ENCODE measurements at places on chromosomes 12 and 14.

DNA sequence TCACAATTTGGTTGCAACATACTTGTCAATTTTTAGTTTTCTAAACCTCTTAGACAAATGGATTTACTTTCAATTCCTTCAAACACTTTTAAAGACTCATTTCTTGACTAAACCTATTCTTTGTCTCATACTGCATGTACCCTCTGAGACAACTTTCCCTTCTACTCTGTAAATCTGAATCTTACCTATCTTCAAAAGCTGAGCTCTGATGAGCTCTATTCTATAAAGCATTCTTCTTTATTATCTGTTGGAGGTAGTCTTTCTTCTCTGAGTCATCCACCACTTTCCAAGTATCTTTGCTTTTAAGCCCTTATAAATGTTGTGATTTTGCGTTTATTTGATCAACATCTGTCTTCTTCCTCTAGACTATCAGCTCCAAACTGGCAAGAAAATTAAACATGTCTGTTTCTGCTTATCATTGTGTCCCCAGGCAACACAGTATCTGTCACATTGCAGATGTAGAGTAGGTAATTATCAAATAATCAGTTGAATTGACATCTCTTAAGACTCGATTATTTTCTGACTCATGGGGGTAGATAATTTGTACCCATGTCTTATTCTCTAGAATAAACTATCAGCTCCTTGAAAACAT is 265.6 kb upstream of the FAR2 start:
- DNase-seq: no peak

GRCh38 chr12:100105661-100106060 is 37.0 kb downstream of the BLTP3B start:
- no peak for DNase-seq

GRCh38 chr14:32813401-32813800 is 125.3 kb upstream of the NPAS3 start:
- peak; percentile 30 for DNase-seq

GRCh38 chr12:92030618-92031017 is 115.0 kb downstream of the BTG1 start:
- no peak for DNase-seq

DNA sequence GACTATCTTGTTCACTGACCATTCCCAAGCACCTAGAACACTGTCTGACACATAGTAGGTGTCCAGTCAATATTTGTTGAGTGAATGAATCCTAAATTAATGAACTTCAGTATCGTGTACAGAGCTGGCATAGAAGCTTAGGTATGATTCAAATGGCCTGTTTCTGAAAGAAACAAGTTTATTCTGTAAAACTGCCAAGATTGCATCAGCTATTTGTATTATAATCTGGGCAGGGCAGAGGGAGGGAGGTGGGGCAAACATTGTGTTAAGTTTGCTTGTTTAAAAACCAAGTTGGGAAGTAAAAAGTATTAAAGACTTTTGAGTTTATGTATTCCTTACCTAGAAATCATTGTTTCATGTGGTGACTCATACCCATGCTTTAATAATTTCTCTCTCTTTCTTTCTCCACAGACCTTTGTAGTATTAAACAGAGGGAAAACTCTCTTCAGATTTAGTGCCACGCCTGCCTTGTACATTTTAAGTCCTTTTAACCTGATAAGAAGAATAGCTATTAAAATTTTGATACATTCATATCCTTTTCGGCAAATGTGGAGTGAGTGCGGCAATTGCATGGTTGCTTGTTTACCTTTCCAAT is 92.8 kb downstream of the SCN8A start:
- DNase-seq: no peak

DNA sequence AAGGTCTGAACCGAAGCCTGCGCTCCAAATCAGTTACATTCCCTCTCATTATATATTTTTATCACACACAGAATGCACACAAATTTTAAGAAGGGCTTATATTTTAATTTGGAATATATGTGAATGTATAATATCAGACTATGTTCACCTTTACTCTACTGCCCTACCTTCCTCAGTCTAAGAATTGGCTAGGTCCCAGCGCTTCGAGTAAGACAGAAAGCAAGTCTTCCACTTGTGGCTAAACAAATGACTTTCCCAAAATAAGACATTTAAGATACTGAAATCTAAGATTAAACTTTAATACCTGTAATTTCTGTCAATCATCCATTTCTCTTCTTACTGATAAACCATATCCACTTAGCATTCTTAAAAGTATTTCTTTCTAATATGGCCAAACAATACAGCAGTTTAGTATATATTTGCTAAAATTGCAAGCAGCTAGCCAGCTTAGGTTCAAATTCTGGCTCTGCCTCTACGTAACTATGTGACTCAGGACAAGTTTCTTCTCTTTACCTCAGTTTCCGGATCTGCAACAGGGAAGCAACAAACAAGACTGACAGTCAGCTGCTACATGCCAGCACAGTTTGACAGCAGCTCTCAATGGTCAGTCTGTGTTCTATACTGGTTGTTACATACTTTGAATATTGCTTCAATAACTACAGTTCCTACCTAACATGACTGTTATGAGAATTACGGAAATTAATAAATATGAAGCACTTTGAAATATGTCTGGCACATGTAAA is 2.0 kb downstream of the INTS13 start:
- DNase-seq: no peak

DNA sequence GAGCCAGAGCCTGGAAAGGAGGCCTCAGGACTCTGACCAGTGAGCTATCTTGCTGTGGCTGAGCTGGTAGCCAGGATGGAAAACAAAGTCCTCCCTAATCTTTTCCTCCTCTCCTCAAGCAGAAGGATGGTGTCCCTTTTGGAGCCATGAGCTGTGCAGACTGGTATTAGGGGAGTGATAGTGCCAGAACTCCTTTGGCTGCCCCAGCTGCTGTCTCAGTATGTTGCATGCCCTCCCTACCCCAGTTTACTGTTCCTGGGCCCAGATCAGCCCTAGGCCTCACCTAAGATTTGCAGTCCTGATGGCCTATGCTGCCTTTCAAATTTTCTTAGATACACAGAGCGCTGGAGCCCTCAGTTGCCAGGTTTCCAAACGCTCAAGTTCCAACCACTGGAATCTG is 150.3 kb upstream of the ALG10B start:
- DNase-seq: no peak

DNA sequence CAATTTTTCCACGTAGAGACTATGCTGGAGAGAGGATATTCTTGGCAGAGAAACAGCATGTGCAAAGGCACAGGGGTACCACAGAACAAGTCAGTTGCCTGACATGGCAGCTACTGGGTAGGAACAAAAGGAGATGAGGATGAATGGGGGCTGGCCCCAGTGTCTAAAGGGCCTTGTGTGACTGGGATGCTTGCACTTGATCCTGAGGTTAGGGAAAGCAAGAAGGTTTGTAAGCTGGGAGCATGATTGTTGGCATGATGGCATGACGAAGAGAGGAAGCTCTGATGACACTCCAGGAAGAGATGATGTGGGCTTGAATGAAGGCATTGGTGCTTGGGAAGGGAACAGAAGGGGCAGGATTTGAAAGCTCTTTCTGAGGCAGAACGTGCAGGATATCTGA is 139.1 kb downstream of the ZFP36L1 start:
- DNase-seq: no peak

GRCh38 chr14:96274122-96274521 is 18.1 kb downstream of the BDKRB1 start:
- no peak for DNase-seq

GRCh38 chr12:122860040-122860853 is 25.0 kb downstream of the HIP1R start:
- DNase-seq: peak; percentile 74

DNA sequence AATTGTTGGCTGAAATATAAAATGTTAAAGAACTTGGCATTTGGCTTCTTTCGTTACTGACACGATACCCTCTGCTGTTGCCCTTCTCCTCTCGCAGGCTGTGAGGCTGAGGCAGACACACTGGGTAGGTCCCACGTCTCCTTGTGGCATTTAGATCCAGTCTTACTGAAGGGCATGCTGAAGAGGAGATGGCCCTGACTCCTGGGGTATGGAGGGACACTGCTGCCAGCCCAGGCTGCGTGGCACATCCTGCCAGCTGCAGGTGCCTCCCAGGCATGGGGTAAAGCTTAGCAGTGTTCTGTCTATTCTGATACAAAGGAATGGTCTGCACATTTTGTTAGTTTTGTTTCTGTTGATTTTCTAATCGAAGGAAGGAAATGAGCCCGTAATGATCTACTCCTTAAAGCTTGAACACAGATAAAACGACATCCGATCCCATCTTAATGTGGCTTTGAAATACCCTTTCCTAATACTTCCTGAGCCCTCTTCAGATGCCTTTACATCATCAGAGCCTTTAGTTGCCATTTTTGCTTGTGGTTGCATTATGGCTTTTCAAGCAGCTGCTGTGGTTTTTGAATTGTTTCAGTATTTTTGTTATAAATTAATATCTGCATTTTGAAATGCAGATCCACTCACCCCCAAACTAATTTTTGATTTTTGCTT is 61.1 kb downstream of the WDR20 start:
- no peak for DNase-seq
